ENCODE measurements at places on chromosomes 2 and 18.

DNA sequence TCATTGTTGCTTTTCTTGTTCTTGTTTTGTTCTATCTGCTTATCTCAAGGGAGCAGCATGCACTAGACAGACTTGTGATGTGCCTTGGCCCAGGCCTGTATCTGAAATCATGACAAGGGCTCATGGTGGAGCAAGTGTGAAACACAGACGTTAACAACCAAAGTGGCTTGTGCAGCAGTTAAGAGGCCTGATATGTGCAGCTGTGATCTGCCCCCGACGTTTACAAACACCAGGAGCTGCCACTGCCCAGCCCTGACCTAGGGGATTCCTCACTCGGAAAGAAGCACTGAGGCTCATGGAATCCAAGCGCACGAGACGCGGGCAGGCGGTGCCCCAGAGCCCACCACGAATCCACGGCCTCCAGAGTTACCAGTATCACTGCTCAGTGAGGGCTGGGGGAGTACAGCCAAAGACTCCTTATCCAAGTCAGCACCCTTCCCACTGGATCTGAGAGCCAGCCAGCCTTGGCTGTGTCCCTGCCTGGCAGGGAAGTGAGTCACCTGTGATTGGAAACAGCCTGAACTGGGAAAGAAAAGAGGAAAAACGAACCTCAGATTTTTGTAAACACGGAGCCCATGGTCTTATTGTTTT lies 62.3 kb upstream of the SNTG2 start:
- DNase-seq = no peak

GRCh38 chr18:23071285-23071684 lies 64.0 kb upstream of the CABLES1 start:
- no peak for DNase-seq

GRCh38 chr18:9711361-9712129 lies 3.4 kb downstream of the RAB31 start:
- DNase-seq = no peak

GRCh38 chr2:171235262-171235881 lies 74.7 kb upstream of the TLK1 start:
- peak; percentile 12 for DNase-seq

- no peak for DNase-seq
Observed at GRCh38 chr2:240869109-240869955, 708 bp downstream of the AGXT start.

- DNase-seq = no peak
Observed at GRCh38 chr2:147614471-147614870, 230.4 kb upstream of the ACVR2A start.

Data from bronchial epithelial cell (primary cell).